AG08395 (cell line): ENCODE measurements at places on chromosomes 6 and 20.

DNA sequence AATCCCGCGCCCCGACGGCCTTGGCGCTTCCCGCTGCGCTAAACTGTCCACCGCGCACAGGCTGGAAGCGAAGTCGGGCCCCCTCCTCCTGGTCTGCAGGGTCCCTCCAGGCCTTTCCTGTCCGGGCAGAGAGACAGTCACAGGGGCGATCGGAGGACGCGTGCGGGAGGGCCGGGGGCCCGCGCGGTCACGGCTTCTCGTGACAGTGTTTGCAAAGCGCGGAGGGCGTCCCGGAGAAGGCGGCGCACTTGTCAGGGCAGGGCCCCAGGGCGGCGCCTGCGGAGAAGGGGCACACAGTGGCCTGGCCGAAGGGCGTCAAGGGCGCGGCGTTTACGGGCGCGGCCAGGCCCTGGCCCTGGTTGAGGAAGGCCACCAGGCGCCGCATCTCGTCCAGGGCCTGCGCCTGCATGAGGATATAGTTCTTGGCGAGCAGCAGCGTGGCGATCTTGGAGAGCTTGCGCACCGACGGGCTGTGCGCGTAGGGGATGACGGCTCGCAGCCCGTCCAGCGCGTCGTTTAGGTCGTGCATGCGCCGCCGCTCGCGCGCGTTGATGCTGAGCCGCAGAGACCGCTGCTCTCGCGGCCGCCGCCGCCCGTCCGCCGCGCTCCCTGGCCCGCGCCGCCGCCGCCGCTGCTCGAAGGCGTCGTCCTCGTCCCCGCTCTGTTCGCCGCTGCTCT is 763 bp downstream of the BHLHE23 start:
- DNase-seq, result no peak

DNA sequence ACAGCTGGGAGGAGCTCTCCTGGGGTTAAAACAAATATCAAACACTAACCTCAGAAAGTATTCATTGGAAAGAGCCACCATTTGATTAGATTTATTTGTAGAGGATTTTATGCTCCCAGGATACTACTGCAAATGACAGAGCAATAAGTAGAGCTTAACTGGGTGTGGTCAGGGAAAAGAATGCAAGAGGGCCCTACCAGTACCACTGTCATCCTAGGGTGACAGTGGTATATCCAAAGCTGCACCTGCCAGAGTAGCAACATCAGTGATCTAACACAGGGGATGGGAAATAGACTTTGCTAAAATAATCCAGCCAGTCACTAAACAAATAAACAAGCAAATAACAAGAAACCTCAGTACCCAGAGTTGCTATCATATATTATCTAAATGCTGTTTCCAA is 29.7 kb downstream of the ERGIC3 start:
- DNase-seq, result no peak

- DNase-seq, result peak; percentile 53
These were observed 83.8 kb upstream of the ELOVL5 start for GRCh38 chr6:53432318-53433161.

DNA sequence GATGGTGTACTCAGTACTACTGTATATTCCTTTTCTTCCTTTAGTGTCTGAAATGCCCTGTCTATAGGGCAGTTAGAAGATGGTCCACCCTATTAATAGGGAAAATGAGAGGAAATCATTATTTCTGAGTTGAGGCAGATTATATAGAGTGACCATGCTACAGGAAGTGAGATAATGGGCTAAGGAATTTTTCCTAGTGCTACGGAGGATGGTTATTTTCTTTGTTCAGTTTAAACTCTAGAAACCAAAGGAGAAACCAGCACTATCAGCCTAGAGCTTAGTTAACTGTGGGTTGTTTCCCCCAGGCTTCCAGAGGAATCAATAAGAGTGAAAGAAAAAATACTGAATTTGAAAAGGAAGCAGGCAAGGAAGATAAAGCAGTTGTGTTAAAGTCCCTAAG is 474 bp downstream of the TSBP1 start:
- DNase-seq, result no peak

DNA sequence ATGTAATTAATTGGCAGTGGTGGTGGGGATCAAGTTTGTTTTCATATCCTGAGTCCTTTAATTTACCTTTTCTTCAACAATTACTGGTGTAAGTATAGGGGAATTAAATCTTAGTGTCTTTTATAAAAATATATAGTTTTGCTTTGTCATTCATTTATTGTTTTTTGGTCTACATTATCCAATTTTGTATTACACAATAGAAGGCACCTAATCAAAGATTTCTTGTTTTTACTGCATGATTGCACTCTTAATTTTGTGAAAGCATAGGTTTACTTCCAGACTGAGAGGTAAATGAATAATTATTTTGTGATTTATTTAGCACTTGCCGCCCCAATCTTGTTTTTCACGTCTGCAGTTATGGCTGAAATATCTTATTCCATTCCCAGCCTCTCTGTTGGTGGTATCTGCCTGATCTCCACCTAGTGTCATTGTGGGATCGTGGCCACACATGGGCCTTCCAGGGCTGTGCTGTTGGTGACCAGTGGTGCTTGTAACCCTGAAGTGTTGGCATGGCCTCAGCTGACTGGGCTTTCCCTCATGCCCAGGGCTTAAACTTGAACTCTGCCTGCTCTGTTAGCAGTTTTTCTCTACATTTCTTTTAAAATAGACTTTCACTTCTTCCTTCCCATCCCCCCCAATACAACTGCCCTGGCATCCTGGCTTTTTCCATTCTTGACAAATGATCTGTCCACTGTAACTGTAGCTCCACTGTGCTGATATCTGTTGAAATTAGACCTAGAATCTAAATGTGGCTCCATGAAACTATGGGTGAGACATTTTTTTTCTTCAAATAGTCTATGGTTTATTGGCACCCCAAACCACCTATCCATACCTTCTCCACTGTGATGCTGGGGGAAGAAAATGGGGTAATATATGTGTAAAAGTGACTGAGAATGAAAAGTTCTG is 24.8 kb downstream of the E2F3 start:
- DNase-seq, result no peak
